ENCODE measurements at places on chromosomes 2 and 18.
A peak's percentile ranks its signal among the peaks of the same experiment; 100 is the strongest.

DNA sequence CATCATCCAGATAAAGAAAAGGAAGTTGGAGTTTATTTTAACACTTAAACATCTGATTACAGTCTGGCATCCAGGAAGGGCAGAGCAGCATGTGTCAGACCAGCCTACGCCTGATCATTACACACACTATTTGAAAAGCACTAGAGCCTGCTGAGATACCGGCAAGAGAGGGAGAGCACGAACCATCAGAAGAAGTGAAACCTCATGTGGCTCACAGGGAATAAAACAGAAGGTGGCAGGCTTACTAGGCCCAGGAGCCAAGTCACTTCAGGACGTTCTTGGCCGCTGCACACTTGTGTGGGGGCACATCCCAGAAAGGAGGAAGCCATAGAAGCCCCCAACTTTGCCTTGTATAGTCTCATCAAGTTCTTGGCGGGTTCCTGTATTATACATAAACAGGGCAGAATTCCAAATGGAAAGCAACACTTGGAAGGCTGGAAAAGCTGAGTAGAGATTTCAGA, 105.5 kb downstream of the UGGT1 start:
- no peak for DNase-seq

- no peak for DNase-seq
These were observed 20.9 kb upstream of the ACAA2 start for GRCh38 chr18:49834258-49834657.

GRCh38 chr18:41829647-41830516, 125.2 kb upstream of the PIK3C3 start:
- DNase-seq: no peak

- DNase-seq: no peak
These were observed 24.4 kb upstream of the TRPM8 start for GRCh38 chr2:233892793-233893192.

DNA sequence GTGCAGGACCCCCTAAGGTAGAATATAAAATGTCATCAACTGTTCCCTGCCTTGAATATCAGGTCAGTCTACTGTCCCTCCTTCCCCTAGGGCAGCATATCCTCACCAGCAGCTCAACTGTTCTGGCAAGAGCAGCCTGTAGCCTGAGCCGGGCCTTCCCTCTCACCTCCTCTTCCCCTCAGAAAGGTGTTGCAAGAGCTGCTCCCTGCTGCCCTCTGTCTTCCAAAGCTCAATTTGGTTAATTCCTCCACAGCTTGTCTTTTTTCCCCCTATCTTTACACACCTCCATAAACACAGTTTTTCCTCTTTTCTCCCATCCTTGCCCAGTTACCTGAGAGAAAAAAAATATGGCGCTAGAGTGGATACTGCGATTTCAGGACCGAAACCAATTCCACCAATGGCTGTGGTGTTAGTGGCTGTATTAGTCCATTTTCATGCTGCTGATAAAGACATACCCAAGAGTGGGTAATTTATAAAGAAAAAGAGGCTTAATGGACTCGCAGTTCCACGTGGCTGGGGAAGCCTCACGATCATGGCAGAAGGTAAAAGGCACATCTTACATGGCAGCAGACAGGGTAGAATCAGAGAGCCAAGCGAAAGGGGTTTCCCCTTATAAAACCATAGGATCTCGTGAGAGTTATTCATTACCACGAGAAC, 184.7 kb downstream of the MREG start:
- DNase-seq: peak; percentile 16

DNA sequence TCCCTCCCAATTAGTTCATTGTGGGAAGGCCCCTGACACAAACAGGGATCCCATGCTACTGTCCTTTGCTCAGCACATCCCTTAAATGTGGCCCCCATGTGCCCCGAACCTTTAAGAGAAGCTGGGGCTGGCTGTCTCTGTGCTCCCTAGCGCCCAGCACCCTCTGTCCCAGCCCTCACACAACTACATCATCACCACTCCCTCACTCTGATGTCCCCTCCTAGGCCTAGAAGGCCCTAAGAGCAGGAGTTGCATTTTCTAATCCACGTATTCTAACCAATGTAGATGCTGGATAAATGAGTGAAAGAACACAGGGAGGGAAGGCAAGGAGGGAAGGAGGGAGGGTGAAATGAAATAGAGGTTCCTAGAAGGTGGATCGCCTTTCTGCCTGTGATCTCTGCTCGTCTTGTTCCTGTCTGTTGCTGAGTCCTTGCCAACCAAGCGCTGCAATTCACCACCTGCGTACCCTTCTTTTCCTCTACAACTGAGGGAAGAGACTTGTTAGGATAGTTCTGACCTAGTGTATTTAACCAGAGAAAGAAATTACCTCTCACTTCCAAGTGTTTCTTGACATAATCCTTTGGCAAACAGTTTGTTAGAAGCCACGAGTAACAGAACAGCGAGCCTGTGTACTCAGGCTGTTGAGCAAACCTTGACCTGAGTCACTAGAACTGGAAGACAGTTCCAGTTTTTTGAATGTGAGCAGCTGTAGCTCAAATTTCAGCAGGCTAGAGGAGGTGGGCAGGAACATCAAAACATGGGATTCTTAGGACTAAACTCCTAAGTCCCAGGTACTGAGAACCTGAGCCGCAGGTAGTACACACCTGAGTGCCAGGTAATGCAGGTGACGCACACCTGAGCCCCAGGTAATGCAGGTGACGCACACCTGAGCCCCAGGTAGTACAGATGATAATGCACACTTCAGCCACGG, 181.5 kb upstream of the ID2 start:
- DNase-seq: no peak

DNA sequence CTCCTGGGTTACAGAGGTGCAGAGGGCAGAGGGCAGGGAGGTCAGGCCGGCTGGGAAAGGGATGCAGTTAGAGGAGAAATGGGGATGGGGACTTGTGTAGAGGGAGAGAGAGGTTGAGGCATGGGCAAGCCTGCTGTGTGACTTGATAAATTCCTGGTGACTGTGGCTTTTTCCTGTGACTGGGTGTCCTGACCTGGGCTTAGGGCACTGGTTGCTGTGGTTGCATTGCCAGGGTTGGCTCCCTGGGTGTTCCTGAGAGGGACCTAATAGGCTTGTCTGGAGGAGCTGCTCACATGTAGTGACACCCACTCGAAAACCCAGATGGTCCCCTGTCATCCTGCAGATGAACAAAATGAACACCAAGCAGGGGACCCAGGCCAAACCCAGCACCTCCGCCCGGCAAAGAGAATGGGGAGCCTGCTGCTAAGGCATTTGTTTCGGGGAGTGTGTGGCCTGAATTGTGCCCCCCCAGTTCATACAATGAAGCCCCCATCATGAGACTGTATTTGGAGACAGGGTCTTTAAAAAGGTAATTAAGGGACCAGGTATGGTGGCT, 78.6 kb downstream of the VWA3B start:
- DNase-seq: no peak

DNA sequence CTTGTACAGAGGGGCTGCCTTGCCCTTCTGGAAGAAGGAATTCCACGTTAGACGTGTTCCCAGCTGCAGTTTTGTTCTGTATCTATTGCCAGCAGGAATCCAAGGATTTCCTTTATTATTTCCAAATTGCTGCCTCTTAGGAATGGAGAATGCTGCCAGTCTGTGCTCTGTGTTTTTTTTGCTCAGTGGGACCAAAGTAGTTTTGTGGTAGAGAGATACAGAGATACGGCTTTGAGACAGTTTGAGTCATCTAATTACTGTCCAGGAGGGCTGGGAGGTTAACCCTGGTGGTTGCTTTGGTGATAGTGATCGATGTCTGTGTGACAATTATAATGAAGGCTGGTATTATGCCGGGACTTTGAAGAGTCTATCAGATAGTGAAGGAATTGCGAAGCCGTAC, 26.3 kb downstream of the ASAP2 start:
- DNase-seq: no peak

- no peak for DNase-seq
These were observed 12.0 kb upstream of the DARS1 start for GRCh38 chr2:135997380-135997779.

GRCh38 chr2:151482171-151482725, 72.5 kb downstream of the RIF1 start:
- no peak for DNase-seq

GRCh38 chr2:224813578-224813977, 97.4 kb upstream of the CCDC195 start:
- no peak for DNase-seq

GRCh38 chr2:109382226-109382895, 231.4 kb downstream of the SEPTIN10 start:
- no peak for DNase-seq

GRCh38 chr18:54787121-54787520, 41.2 kb upstream of the RAB27B start:
- no peak for DNase-seq

DNA sequence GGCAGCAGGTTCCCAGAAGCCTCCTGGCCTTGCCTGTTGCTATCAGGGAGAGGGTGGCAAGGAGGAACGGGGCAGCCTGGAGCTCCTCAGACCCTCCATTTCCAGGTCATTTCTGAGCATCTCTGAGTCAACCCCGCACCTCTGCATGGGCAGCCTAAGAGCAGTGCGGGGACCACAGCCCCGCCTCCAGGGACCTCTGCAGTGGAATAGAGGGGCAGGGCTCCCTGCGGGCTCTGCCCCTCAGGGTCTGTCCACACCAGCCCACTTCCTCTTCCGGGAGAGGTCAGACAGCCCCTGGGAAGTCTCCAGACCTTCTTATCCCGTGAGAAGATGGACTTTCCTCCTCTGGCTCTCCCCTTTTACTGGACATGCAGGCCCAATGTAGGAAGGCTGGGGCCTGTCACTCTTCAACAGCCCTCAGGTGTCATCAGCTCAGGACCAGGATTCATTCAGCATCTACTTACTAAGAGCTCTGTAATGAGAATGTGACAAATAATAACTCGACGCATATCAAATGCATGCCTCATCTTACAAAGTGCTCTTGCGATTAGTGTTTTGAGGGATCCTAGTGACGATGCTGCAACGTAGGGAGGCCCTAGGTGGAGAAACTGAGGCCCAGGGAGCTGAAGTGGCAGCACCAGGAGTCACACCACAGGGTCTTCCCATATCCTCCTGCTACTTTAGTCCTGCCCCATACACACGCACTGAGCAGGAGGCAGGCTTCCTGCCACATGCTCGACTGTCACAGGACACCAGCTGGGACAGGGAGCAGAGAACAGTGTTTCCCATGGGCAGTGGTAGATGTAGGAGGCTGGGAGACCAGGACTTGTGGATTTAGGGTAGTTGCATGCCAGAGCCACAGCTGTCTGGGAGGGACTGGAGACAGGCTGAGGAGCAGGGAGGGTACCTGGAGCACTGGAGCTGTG, 28.0 kb downstream of the SH2D6 start:
- DNase-seq: no peak

- DNase-seq: no peak
These were observed 167.3 kb downstream of the DOK6 start for GRCh38 chr18:69567813-69568488.

DNA sequence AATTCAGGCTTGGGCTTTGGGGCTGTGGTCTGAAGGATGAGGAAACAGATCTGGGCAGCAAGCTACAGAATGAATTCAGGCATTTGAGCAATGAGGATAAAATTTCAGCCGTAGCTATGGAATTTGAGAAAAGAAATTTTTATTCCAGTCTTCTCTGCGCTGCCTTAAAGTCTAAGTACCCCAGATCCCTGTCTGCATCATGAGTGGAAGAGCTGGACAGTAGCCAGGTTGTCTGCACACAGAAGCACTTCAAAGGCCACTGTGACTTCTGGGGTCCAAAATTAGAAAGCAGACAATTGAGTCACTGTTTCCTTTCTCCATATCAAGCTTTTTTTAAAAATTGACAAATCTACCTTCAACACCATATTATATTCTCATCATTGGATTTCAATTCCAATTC, 787.6 kb upstream of the GCFC2 start:
- DNase-seq: no peak

DNA sequence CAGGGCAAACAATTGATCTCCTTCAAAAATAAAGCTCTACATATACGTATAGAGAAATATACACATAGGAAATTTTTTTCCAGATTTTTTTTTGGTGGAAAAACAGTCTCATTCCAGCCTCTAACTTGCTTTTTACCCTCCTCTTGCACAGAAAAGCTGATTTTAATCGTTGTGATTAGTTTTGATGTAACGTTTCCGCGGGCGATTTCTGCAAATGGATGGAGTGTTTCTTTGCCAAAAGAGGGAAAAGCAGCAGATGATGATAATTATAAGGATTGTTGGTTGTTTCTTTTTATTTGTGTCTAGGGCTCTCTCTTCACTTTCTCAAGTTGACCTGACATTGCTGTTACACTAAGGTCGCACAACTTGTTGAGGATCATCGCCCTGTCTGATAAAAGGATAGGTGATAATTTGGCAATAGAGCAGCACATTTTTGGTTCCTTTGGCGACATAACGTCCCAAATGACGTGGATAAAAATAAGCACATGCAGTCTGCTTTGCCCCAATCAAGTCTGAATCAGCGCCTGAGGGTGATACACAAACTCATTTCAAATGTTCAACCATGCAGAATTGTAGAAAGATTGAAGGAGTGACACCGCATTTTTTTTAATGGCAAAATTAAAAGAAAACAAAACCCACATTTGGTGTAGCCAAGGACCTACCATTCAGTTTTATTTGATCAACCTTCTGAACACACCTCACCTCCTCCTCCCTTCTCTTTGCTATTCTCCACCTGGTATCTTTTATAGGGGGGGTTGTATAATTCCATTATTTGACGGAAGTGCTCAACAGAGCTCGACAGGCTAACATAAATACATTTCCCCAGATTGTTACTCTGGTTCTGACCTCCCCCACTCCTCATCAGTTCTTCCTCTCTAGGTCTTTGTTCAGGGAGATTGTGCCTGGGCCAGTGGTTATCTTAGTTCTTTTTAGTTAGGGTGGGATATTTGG, 109.6 kb upstream of the KCTD1 start:
- no peak for DNase-seq

DNA sequence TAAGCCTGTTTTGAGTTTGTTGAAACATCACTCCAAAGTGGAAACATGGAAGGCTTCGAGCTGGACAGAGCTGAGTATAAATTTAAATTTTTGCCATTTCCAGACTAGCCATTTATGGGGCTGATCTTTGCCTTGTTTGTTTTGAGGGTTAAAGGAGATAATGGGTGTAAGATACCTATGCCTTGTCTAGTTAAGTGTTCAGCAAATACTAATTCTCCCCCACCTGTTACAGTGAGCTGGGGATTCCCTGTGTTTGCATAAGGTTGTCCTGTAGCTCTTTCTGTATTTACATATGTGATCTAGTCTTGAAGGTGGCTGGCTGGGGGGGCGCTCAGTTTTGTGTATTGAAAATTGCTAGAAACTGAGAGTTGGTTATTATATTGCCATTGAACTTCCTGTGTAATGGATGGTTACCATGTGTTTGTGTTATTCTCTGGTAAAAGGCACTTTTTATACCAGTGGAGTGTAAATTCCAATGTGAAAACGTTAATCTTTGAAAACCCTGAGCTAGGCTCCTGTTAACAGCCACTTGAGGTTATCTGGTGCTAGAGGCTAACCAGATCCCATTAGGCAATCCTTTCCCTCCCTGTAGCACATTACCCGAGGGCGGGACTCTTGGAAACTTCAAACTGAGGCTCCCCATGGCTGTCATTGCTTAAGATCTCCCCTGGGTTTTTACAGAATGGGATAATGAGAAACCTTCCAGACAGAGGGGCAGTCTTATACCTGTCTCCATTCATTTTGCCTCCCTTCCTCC, 26.7 kb downstream of the TANC1 start:
- no peak for DNase-seq

GRCh38 chr2:96214554-96214953, 5.9 kb upstream of the STARD7 start:
- no peak for DNase-seq

Measured in CD4-positive, alpha-beta T cell treated with Interleukin-4 for 4 hours (primary cell).